ENCODE measurements at places on chromosomes 1 and 21.

DNA sequence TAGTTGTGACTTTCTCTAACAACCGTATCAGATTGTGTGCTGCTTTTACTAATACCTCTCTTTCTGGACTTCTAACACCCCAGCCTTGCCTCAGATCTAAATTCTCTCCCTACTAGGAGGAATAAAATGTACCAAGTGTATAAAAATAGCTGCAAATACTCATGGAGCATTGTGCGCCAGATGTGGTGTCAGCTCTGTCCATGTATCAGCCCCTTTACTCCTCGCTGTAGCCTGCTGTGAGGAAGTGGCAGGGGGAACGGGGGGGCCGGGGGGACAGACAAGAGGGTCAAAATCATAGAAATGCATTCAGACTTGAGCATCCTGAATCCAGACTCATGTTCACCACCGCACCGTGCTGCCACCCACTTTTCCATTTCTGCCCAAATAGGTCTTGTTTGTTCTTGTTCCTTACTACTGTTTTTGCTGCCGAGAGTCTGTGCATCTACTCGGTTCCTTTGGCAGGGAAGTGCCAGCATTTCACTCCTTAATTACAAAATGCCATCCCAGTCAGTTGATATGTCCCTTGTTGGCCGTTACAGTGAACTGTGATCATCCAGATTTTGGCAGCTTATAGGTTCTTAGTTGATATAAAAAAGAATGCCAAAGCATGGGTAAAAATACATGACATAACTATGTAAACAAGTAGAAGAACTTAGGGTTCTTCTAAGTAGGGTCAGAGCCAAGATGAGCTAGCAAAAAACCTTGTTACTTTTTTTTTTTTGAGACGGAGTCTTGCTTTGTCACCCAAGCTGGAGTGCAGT, 76.4 kb downstream of the UBE4B start:
- DNase-seq, result no peak

DNA sequence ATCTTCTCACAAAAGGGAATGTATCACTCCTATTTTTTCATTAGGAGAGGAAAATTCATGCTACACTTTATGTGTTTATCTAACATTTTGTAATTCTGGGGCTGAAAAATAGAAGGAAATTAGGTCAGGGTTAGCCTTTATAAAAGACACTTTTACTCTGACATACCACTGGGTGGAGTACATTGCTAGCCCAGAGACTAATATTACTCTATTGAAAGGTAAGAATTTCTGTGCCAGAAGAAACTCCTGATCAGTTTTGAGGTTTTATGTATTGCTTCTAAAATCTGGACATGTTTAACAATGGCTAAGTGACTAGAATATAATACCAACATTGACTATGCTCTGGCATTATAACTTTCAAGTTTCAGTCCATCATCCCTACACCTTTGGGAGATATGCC, 724.6 kb downstream of the USP25 start:
- no peak for DNase-seq

GRCh38 chr1:182580736-182581135, 8.3 kb downstream of the RNASEL start:
- no peak for DNase-seq

- DNase-seq, result no peak
Measured at GRCh38 chr1:156095906-156096508, 13.7 kb upstream of the MEX3A start.

GRCh38 chr1:44015206-44015605, 16.1 kb downstream of the SLC6A9 start:
- DNase-seq, result no peak

DNA sequence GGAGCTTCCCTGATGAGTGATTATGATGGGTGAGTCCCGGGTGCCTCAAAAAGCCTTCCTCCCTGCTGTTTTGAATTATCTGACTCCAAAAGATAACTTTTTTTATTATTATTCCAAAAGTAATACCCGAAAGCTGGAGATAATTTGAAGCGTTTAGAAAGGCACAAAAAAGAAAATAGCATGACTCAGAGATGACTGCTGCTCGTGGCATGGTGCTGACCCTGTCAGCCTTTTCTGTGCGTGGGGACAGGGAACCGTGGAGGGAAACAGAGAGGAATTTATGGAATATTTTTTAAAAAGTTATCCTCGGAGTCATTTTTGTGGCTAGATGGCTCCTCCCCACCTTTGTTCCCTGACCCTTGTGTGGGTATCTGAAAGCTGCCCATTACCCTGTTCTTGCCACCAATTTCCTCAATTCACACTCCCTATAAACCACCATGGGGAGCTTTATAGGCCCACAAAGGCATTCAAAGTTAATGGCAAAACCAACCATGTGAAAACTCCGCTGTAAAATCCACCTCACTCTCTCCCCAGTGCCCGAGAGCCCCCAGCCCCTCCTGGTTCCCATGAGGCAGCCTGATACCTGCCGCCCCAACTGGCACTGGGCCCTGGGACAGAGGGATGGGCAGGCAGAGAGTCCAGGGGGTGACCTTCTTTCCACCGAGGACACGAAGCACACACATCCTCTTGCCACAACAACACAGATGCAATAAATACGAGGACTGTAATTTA, 37.5 kb downstream of the IGSF21 start:
- DNase-seq, result no peak

GRCh38 chr1:47758341-47759250, 238.6 kb downstream of the TRABD2B start:
- DNase-seq, result no peak

DNA sequence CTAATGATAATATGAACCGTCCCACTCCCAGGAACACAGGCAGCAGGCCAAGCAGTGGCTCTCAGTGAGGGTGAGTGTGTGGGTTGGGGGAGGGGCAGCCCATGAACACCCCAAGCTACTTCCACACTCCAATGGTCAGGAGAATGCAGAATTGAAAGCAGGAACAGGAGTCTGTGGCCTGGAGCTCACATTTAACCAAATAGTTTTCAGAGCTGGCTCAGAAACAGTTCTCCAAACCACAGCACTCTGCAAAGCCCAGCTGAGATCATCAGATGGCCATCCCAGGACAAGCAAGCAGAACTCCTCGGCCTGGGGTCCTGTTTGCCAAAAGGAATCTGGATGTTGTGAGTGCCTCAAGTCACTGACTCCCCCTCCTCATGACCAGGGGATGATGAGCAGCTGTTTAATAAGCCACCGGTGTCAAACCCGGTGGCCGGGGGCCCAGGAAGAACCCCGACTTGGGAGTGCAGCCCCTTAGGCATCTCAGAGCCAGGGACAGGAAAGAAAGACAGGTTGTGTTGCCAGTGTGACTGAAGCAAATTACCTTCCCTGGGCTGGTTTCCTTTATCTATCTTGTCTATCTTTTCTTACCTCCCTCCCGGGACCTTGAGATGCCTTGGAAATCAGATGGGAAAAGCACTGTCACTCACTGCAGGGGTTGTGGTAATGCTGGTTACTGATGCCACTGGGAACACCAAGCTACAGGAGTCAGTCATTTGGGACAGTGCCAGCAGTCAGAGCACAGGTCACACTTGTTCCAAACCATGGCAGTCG, 20.4 kb downstream of the DEGS1 start:
- no peak for DNase-seq

GRCh38 chr1:162921311-162921710, 60.3 kb upstream of the CCDC190 start:
- no peak for DNase-seq

DNA sequence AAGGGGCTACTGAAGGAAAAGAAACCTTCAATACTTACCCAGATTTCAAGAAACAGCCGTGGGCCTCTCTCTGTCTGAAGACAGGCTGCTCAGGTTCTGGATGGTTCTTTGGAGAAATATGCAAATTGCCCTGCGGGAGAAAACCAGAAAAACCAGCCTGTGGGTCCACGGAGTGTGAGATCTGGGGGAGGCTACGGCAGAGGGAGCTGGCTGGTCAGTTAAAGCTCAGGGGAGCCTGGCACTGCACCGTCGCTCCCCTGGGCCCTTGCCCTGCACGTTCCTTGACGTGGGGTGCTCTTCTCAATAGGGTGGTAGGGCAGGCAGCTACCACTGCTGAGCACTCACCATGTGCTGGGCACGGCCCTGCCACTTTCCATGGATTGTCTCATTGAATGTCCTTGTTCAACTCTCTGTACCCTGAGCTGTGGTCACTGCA, 12.7 kb downstream of the TMCO4 start:
- DNase-seq, result no peak

DNA sequence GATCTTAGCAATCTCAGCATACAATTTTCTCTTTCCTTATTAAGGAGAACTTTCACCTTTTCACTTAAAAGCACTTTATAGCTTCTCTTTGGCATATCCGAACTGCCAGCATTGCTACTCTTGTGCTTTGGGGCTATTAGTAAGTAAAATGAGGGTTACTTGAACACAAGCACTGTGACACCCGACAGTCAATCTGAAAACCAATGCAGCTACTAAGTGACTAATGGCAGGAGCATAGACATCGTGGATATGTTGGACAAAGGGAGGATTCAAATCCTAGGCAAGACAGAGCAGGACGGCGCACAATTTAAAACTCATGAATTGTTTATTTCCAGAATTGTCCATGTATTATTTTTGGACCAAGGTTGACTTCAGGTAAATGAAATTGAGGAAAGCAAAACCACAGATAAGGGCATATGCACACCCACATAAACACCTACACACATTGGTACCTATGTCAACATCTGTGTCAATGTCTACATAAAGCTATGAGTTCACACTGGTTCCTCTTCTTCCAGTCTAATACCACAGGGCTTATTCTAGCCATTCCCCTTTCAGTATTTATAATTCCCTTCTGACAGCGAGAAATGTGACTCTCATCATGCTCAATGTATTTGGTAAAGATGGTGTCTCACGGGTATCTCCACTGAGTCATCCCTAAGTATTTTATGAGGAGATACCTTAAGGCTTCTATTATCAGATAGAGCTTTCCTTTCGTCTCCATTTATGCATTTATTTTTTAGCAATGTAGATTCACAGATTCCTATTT, 75.3 kb upstream of the RALGPS2 start:
- no peak for DNase-seq

GRCh38 chr1:52153898-52154297, 12.0 kb downstream of the ZFYVE9 start:
- no peak for DNase-seq

- DNase-seq, result peak; percentile 97
Measured at GRCh38 chr1:23777979-23778814, at the start of gene PITHD1. Gene PITHD1, plus strand, starts transcription at chr1:23778418. Its CDS starts 98 bp downstream, at chr1:23778516.

DNA sequence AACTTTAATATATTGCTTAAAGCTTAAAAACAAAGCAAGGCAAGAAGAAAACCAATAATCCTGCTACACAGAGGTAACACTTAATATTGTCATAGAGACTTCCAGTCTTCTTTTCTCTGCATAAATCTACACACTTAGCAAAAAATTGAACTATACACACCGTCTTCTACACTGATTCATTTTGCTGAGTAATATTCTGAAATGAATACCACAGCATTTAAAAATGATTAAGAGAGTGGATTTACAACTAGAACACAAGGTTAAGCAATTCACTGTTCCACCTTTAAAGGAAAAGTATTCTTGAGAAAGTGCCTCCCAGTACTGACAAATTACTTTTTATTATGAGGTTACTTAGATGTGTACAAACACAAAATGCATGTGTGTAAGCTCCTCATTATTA, 22.2 kb upstream of the ITPKB start:
- no peak for DNase-seq

GRCh38 chr21:46666941-46667740, 31.7 kb downstream of the PRMT2 start:
- DNase-seq, result no peak

DNA sequence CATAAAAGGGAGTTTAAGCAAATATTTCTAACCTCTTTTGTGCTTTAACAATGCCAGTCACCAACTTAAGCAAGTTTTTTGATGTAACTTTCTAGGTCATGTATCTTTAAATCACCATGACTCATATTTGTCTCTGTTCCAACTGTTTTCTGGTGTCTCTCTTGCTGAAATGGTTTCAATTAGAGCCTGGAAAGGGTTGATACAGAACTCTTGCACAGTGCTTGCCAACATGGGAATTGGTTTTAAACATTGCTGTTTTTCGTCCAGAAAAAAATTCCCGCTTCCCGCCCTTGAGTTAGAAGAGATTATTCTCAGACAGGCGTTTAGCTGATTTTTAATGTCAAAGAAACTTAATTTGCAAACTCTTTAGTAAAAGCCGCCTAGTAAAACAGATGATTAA, 46.4 kb upstream of the SLC22A15 start:
- DNase-seq, result no peak

DNA sequence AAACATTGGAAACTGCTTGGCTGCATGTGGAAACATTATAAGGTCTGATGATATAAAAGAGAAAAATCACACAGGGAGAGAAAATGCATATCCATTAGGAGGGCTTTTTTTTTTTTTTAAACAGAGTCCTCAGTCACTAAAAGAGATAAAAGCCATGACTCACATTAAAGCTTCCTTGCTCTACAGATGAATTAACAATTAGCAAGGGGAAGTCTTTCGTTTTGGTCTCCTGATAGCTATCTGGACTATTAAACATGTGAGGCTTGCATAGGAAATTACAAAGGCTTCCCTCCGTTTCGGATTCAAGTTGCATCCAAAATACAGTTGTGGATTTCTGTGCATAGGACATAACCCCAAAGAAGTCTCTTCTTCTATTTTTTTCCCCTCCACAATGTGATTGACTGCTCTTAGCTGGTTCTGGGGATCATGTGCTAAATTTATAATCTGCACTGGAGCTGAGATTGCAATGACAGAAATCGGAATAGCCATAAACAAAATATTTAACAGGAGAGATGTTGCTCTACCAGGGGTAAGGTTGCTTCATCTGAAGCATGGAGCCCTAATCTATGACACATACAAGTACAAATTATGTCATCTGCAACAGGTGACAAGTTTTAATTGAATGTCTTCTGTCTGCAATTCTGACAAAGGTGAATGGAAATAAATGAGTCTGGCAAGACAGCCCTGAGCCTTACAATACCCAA, 146.8 kb downstream of the ESRRG start:
- DNase-seq, result no peak

GRCh38 chr1:43319288-43319687, 18.3 kb upstream of the MPL start:
- DNase-seq, result no peak

DNA sequence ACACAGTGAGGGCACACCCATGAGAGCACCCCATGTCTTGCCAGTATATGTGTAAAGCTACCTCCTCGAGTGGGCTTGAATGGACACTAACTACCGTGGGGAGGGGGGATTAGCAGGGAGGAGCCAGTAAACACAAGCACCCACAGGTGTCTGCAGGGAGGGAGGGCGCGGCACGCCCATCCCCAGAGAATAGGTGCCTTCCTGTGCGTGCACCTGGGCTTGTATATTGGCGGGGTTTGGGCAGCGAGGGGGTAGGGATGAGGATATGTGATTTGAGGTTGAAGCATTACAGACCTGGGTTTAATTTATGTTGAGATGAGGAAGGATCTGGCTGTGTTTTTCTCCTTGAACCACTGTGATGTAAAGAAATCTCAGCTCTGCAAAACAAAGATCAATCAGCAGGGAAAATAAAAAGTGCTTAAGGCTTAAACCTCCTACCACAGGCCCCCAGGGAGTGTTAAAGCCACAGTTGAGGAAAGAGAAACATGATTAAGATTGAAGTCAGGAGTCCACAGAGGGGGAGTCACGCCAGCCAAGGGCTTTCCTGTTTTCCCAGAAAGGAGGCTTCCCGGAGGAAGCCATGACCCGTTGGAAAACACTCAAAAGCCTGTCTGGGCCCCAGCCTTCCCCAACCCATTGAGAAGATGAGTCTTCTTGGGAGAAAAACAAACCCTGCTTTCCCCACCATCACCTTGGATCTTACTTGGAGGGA, 80.0 kb downstream of the CAMK2N1 start:
- DNase-seq, result no peak
